ENCODE measurements at places on chromosomes 6 and 20. TPM values are rescaled to one million over a fixed set of nuclear protein-coding genes. Genes with fewer than 3 reads are reported as not detected.

Gene FUT9
- polyA plus RNA-seq, result not detected

Gene HLA-DMA
- polyA plus RNA-seq, result 1,280 TPM

Gene GCNT2
- 7.1 TPM for polyA plus RNA-seq

Gene ZBTB12
- not detected for polyA plus RNA-seq

Gene TAF11
- polyA plus RNA-seq, result 22.9 TPM
